ENCODE measurements at places on chromosomes 3 and 15. TPM values are rescaled to one million over a fixed set of nuclear protein-coding genes. Genes with fewer than 3 reads are reported as not detected.

DNA sequence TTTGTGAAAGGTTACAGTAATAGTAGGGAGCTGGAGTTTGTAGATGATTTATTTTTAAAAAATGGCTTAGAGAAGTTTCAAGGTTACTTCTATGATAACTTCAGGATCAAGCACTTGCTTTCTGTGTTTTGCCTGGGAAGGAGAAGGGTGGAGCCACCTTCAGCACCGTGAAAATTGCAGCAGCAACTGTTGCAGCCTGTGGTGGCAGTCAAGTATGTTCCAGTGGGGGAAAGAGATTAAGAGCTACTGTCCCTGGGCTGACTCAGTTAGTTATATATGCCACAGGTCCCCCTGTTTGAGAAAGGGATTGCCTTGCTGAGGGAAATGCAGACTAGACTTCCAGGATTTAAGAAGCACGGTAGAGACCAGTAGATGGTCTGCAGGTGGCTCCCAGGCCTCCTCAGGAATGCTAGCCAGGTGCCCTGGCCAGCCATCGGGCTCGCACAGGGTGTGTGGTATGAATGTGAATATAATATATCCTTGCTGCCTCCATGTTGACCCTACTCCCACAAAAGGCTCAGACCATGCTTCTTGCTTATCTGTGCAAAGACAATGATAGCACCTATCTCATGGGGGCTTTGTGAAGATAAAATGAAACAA lies 389.5 kb downstream of the CACNA2D3 start:
- DNase-seq: no peak

DNA sequence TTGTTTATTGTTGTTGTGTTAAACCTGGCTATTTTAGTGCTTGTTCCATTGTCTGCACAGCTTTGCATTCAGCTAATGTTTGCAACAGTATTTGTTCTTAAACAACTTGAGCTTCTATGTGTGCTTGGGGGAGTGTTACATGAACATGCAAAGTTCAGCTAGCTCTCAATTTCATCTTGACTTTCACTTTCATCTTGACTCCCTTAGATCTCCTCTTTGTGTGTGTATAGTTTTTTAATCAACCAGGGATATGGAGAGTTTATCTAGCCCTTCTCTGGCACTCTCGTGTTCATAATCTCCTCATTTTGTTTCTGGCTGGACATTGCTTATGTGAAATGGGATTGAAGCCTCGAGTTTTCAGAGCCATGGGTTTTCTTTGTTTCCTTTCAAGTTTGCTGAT lies 212.4 kb upstream of the ZBTB20 start:
- DNase-seq: no peak

DNA sequence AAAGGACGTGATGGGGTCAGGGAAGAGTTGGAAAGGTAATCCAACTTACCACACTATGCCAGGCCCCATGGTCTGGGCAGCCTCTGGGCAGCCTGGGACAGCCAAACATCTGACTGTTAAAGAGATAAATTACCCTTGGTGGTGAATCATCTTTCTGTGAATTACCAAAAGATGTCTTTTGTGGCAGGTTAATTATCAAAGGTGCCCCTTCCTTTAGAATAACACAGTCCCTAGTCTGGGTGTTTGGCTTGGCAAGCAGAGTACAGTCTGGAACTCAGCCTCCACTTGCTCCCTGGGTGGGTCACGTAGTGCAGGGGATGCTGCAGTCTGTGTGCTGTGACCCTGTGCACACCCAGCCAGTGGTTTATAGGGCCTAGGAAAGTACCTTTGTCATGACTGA lies 113.1 kb downstream of the ZNF621 start:
- DNase-seq: no peak

GRCh38 chr3:5899014-5899761 lies 711.7 kb downstream of the EDEM1 start:
- no peak for DNase-seq

Gene CGNL1
- 5.7 TPM for total RNA-seq

Gene RTP3
- total RNA-seq: not detected

Gene SPSB4
- 4.1 TPM for total RNA-seq

All from frontal cortex (tissue), 4 donors.